ENCODE measurements at places on chromosomes 4 and X. TPM values are rescaled to one million over a fixed set of nuclear protein-coding genes. Genes with fewer than 3 reads are reported as not detected.

The AWAT2 gene
- not detected for total RNA-seq

The GAGE13 gene
- total RNA-seq: not detected

The NPY5R gene
- total RNA-seq: 9.7 TPM

The ARAP2 gene
- 3.9 TPM for total RNA-seq

The MAGEA9B gene
- not detected for total RNA-seq

The SOWAHD gene
- 0.95 TPM for total RNA-seq

The POLN gene
- total RNA-seq: 5.2 TPM

All from cardiac muscle cell (in vitro differentiated cells and primary cell).